GM12864 (cell line): ENCODE measurements at places on chromosomes 11 and 22.

- no peak for DNase-seq
These were observed 17.2 kb upstream of the BMAL1 start for GRCh38 chr11:13260201-13260962.

DNA sequence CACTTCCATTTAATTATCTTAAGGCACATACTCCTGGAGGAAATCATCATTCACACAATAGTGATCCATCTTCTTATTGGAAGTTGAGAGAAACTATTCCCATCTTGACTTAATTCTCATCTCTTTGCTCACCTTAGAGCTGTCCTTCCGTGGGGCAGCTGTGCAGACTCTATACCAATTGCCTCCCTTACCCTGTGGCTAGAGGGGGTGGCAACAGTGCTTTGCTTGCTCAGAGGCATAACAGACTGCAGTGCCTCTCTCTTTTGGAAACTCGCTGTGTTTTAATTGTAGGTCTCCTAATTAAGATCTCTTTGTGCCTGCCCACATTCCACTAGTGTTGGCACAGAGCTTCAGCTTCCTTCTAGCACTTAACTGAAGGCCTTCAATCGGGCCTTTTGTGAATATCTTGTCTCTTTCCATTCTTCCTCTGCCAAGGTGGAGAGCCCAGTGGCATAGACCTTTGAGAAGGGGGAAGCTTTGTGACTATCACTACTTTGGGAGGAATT, 5.5 kb downstream of the KMT2A start:
- no peak for DNase-seq

GRCh38 chr11:96332126-96332771, 10.7 kb downstream of the MAML2 start:
- DNase-seq, result no peak

DNA sequence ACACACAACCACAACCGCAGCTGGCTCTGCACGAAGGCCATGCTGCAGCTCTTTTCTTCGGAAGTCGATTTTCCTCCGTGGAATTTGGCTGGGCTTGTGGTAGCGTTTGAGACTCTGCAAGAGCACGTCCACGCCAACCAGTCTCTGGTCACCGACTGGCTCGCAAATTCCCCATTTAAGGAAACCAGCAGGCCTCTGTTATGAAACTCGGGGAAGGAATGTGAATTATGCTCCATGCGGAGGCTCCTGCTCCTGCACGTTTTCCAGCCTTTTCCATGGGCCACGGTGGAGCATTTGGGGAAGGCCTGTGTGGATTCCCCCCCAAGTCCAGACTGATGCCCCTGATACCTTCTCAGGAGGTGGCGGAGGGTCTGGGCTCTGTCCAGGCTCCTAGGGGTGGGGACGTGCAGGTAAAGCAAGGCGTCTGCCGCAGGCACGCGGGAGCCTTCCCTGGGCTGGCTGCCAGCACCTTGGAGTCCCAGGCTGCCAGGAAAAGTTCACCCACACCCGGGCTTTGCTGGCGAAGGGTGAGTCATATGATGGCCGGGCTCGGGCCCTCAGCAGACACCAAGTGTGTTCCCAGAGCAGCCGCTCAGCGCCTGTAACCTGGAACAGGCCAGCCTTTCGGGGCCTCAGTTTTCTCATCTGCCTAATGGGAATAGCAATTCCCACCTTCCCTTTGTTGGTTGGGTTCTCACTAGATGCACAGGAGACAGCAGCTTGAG, 41.9 kb downstream of the LRP5 start:
- DNase-seq, result no peak

GRCh38 chr22:47174671-47175112, 412.2 kb downstream of the TBC1D22A start:
- no peak for DNase-seq

- no peak for DNase-seq
These were observed 111.6 kb downstream of the MIAT start for GRCh38 chr22:26768952-26769351.

GRCh38 chr11:72684236-72684912, 10.2 kb upstream of the PDE2A start:
- DNase-seq, result no peak
